ENCODE measurements at places on chromosomes 2 and 18.
A peak's percentile ranks its signal among the peaks of the same experiment; 100 is the strongest.

- DNase-seq = no peak
These were observed 39.4 kb upstream of the GPAT2 start for GRCh38 chr2:96074156-96074555.

DNA sequence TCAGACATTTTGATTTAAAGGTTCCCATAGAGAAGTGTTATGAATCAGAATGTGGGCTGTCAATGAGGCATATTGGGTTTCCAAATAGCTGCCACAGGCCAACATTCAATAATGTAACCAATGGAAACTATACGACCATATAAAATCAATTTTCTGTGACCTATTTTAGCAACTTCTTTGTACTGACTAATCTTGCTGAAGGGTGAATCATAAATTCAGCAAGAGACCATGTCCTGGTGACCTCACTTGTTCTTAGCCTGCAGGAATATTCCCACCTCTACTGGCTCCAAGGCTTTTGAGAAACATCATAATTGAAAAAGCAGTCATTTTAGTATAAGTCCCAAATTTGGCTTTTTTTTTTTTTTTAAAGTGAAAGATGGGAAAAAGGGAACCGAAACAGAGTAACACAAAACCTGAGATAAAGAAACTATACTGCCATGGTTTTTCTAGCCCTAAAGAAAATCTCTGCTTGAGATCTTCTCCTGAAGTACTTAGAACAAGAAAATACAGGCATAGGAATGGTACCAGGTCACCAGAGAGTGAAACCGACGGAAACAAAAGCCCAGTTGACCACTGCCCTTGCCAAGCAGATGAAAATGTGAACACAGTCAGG, 32.1 kb downstream of the PLEKHM3 start:
- DNase-seq = no peak

DNA sequence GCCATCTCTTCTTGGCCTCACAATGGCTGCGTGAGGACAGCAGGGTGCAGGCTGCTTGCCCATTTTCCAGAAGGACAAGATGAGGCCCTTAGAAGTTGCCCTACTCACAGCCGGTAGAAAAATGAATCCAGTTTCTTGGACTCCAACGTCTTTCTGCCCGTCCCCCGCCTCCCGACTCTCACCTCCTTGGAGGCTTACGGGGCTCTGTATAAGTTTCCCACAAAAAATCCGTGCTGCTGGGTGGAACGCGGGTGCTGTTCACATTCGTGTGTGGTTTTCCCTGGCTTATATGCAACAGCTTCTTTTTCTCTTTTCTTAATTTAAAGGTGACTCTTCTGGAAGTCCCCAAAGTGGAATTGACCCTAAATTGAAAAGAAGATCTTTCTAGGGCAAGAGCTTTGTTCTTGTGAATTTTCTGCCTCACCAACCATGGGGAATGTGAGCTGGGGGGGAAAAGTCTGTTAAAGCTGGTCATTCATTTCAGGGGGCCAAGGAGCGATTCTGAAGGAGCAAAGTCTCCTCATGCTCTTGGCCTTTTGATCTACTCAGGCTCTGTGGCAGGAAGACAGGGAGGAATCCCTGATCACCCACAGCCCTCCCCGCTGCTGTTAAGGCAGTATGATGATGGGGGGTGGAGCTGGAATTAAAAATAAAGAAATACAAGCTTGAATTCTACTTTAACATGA, 51.3 kb downstream of the DDX1 start:
- no peak for DNase-seq

GRCh38 chr2:26897807-26898479, 50.0 kb downstream of the DPYSL5 start:
- DNase-seq = no peak

DNA sequence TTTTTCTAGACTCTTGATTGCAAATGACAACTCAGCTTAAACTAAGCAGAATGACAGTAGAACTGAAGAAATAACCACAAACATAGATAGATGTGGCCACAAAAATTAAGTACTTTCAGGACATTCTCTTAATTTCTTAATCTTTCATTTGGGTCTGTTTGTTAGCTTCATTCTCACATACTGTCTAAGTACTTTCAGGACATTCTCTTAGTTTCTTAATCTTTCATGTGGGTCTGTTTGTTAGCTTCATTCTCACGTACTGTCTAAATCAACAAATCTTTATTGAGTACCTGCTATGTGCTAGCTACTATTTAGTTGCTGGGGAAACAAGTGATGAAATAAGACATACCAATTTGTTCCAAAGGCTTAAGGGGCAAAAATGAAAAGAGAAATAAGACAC, 35.1 kb downstream of the FAM117B start:
- no peak for DNase-seq

GRCh38 chr2:141498561-141498960, 632.3 kb downstream of the LRP1B start:
- DNase-seq = no peak

- DNase-seq = no peak
These were observed 33.4 kb downstream of the SLC66A2 start for GRCh38 chr18:79917853-79918614.

DNA sequence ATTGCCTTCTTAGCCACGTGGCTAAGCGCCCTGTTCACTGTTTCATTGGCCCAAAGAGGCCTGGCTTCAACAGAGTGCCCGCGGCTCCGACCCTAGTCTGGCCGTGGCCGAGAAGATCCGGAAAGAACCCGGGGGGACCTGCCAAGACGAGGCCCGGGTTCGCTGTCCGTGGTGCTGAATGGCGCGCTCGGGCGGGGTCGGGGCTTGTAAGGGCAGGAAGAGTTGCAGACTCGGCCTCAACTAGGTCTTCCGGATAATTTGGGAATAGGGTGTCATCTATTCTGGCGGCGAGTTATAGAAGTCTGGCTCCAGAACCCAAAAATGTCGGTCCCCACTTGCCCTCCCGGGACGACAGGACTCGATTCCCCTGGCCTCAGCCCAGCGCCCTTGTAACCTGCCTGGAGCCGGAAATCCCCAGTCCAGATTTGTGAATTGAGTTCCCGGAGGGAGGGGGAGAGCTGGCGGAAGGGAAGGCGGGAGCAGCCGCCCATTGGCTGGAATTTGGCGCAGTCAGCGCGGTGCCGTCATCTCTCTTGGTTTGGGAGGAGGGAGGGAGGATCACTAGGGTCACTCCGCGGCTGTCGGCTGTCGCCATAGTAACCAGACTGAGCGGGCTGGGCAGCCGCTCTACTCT, 3.5 kb downstream of the CDK5R2 start:
- peak; percentile 71 for DNase-seq

DNA sequence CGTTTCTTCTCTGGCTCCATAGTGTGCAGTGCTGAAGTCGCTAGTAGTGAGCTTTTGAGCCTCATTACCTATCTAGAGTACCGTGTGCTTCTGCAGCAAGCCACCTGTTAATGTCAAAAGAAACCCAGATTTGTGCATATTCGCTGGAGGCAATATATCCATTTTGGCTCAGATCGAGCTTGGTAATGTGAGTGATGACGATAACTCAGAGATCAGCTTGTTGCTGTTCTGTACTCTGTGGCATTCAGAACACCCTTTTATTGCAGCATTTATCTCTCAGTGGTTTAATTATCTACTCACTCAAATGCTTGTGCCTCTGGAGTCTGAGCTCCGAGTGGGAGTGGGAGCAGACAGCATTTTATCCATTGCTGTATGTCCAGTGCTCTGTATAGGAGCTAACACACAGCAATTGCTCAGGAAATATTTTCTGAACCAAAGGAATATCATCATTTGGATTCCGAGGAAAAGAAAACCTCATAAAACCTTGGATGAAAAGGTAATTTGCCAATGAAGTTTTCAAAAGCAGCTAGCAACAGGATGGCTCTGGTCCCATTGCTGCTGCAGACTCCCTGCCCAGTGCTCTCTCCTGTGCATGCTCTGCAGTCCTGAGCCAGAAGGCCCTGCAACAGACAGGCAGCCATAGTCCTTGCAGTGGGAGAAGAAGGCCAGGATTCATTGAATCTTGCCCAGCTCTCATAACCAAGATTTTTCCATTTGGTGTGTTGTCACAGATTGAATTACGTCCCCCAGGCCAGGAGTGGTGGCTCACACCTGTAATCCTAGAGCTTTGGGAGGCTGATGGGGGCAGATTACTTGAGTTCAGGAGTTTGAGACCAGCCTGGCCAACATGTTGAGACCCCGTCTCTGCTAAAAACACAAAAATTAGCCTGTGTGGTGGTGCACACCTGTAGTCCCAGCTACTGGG, 183.8 kb downstream of the MYCN start:
- no peak for DNase-seq

GRCh38 chr18:12934454-12935071, 13.2 kb upstream of the SEH1L start:
- DNase-seq = peak; percentile 86

GRCh38 chr2:141654311-141654710, 476.5 kb downstream of the LRP1B start:
- DNase-seq = no peak

DNA sequence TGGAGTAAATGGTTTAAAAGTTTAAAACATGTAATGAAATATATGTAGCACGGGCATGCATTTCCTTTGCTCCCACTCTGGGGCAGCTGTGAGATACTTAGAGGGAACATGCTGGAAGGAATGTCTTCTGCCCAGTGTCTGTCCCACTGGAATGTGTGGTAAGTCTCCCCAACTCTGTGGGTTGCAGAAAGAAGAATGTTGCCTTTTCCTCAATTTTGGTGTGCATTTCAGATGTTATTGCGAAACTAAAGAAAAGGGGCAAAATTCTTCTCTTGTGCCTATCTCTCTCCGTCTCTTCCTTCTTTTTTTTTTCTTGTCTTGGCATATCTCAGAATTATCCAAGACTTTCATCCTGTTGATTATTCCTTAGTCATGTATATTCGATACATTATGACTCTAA, 201.1 kb downstream of the SH3RF3 start:
- DNase-seq = no peak

DNA sequence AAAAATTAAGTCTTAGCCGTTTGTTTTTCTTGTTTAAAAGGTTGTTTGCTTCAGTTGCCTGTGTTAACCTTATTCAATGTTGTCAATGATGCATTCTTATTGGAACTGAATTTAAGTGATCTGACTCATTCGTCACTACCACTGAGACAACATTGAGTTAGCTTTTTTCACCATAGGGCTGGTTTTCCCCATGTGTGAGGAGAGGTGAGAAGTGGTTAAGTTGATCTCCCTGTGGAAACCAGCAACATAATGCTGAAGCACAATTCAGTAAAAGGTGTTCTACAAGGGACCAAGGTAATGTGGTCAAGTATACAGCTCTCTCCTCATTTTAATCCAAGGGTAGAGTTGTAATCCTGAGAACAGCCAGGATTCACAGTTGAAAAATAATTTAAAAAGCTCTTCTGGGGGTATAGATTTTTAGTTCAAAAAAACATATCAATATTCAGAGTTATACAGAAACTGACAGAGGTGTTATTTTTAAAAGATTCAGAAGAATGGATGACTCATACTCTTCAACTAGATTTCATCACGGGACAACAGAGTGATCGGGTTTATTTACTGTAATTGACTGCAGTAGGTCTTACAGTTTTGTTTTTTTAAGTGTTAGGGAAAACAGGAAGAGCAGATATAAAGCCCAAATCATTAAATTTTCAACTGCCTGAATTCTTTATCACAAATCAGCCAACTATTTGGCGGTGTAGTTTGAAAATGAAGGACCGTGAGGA, 12.6 kb downstream of the NOP58 start:
- no peak for DNase-seq

GRCh38 chr2:81467096-81467495, 1162.5 kb upstream of the LRRTM1 start:
- peak; percentile 7 for DNase-seq

All from right cardiac atrium (tissue), 5 donors.